ENCODE measurements at places on chromosomes 7 and 10.

- no peak for DNase-seq
Measured at GRCh38 chr7:83014546-83014945, 148.1 kb downstream of the PCLO start.

DNA sequence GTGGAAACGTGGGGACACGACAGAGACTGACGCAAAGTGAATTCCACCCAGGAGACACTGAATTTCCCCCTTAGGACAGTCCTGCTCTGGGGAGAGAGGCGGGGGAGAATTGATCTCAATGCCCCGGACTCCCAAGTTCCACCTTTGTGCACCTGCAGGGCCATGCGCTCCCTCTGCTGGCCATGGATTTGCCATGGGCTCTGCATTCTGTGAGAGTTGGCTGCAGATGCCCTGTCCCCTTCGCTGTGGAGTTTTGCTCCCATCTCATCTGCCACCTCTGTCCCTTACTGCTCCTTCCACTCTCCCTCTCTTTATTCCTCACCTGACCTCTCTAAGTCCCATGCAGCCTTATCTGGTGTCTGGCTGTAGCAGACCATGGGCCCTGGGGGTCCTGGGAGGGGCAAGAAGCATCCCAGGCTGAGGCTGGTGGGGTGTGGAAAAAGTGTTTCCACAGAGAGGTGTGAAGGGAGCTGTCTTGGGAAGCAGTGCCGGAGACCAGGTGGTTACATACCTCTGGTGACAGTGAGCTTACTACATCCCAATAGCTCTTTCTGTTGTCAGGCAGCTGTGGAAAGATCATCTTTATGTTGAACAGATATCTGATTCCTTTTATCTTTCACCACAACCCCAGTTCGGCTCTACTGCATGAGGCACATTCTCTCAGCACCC, 14.3 kb downstream of the GHRHR start:
- no peak for DNase-seq

- no peak for DNase-seq
Measured at GRCh38 chr7:50721160-50721559, 61.5 kb downstream of the GRB10 start.

GRCh38 chr7:134698481-134698880, 51.8 kb downstream of the BPGM start:
- DNase-seq: no peak

DNA sequence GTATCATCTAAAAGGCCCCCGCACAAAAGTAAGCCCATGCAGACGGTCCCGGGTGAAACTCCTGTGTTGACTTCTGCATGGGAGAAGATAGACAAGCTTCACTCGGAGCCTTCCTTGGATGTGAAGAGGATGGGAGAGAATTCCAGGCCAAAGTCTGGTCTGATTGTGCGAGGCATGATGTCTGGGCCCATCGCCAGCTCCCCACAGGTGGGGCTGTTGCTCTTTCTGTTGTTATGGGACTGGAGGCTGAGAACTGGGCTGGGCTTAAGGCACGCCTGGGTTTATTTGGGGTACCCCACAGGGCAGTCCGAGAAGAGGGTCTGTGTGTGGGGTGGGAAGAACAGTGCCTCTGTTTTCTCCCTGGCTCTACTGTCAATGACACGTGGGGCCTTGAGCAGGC, 14.6 kb downstream of the MINDY4 start:
- no peak for DNase-seq

Measured in NCI-H2081 treated with DMSO at 0.1 percent for 48 hours (cell line).